ENCODE measurements at places on chromosomes 11 and 22.

- DNase-seq: no peak
Measured at GRCh38 chr11:2940147-2940920, 11.1 kb upstream of the PHLDA2 start.

GRCh38 chr22:23547818-23548500 is 32.1 kb downstream of the IGLL1 start:
- DNase-seq: no peak

GRCh38 chr11:36724742-36725385 is 126.8 kb upstream of the RAG2 start:
- DNase-seq: no peak

GRCh38 chr11:8301622-8302021 is 37.9 kb upstream of the LMO1 start:
- no peak for DNase-seq

- DNase-seq: no peak
Measured at GRCh38 chr11:79265756-79266322, 175.0 kb downstream of the TENM4 start.

- DNase-seq: no peak
Measured at GRCh38 chr22:23832226-23833016, 6.4 kb downstream of the DERL3 start.

- no peak for DNase-seq
Measured at GRCh38 chr11:7524462-7525235, 10.8 kb downstream of the PPFIBP2 start.

- peak; percentile 56 for DNase-seq
Measured at GRCh38 chr22:20015971-20016733, 471 bp downstream of the ARVCF start.

- no peak for DNase-seq
Measured at GRCh38 chr11:119982517-119983239, 155.2 kb downstream of the TRIM29 start.

GRCh38 chr22:17217179-17217578 is 2.1 kb downstream of the ADA2 start:
- peak; percentile 30 for DNase-seq

DNA sequence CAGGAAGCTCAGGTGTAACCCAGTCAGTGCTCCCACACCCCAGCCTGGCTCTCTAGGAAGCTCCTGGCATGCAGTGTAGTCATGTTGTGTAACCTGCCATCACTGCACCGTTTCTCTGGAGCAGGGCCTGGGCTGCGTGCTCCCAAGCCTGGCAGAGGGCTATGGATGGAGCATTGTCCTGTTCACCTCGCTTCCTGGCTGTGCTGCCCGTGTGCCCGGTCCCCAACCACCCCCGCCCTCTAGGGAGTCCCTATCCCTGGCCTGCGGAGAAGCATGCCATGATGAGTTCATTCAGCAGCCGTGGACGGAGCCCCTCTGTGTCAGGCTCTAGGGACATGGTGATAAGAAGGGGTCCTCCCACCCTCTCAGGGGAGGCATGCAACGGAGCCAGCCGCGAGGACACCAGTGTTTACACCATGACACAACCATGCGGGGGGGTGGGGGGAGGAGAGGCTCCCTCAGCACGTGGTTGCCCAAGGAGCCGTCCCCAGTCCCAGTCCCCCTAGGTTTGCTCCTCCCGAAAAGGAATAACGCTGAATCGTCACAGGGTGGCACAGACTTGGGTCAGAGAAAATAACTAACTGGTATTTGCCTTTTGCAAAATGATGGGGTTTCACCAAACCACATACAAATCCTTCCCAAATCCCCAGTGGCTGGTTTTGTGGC is 73.1 kb downstream of the FBLN1 start:
- no peak for DNase-seq

- DNase-seq: no peak
Measured at GRCh38 chr22:22833059-22833458, 54.6 kb upstream of the IGLL5 start.

- DNase-seq: no peak
Measured at GRCh38 chr11:121670266-121670665, 217.5 kb upstream of the SORL1-AS1 start.

GRCh38 chr11:120714438-120714837 is 202.9 kb downstream of the GRIK4 start:
- DNase-seq: no peak

DNA sequence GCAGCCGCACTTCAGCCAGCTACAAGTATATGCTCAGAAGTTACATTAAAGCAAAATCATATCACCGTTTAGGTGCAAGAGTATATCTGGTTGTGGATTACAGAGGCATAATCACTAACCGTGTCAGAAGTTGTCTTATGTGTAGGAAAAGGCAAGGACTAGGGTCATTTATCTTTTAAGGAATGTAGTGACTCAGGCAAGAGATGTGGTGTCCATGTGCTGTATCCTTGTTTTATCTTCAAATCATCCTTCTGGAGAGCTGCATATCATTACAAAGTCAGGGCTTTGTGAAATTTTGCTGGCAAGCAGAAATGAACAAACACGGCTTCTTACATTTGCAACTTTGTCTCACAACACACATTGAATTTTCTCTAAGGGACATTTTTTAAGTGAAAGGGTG is 12.7 kb upstream of the CHORDC1 start:
- DNase-seq: no peak
